ENCODE measurements at places on chromosomes 7 and 10.

DNA sequence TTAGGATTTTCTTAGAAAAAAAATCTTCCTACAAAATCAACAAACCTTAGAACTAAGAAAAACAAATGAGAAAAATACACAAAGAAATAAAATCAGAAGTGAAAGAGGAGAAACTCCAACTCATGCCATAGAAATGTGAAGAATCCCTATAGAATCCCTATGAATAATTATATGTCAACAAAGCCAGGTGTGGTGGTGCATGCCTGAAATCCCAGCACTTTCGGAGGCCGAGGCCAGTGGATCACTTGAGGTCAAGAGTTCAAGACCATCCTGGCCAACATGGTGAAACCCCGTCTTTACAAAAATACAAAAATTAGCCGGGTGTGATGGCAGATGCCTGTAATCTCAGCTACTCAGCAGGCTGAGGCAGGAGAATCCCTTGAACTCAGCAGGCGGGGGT is 27.1 kb downstream of the ACSM6 start:
- no peak for DNase-seq

GRCh38 chr7:76294344-76295024 is 8.0 kb upstream of the HSPB1 start:
- DNase-seq: peak; percentile 96

DNA sequence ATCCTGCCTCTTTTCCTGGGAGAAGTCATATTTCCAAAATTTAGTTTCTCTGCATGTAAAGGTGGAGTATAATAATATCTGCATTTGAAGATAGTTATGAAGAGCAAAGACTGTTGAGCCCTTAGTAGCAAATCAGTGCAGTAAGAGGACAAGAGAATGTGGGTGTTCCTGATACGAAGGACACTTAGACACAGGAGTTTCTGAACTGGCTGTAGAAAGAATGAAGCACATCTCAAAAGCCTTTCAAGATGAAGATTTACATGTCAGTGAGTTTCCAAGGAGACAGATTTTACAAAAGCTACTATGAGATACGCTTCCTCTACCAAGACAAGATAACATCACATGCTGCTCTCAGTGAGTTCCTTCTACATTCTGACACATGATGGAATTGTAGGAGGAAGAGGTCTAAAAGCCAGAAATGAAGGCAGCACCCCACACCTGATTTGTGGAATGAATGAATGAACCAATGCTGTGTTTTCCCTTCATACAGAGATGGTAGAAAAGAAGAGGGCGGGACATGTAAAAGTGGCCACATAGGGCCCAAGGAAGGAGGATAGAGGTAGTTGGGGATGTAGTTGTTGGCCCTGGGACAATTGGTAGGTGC is 173.6 kb upstream of the PDE1C start:
- no peak for DNase-seq

- DNase-seq: no peak
These were observed 29.2 kb downstream of the SORBS1 start for GRCh38 chr10:95531994-95532399.

GRCh38 chr10:89389254-89389653 is 3.2 kb upstream of the IFIT1 start:
- peak; percentile 82 for DNase-seq

GRCh38 chr10:103350517-103351260 is at the start of gene PCGF6:
Gene PCGF6, minus strand, starts transcription at chr10:103351140. Its CDS starts 74 bp downstream, at chr10:103351066.
- DNase-seq: peak; percentile 72

- DNase-seq: no peak
These were observed 96.7 kb downstream of the ARHGAP22 start for GRCh38 chr10:48507933-48508790.

DNA sequence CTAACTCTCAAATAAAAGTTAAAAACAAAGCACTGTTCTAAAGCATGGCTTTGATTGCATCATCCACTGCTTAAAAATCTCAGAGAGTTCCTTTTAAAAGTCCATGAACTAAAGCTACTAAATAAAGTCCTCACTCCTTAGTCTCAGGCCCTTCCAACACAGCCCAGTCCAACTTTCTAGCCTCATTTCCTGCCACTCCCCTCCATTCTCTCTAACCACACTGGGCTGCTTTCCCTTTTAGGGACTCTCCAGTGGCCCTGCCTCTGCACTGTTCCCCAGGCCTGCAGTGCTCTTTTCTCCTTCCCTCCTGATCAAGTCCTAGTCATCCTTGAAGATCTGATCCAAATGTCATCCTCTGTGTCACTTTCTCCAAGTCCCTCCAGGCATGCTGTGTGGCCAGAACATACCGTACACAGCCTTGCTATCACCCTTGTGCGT is 56.9 kb upstream of the PPP1R3C start:
- peak; percentile 8 for DNase-seq

- no peak for DNase-seq
These were observed 245.0 kb downstream of the HDAC9 start for GRCh38 chr7:18740579-18740988.

DNA sequence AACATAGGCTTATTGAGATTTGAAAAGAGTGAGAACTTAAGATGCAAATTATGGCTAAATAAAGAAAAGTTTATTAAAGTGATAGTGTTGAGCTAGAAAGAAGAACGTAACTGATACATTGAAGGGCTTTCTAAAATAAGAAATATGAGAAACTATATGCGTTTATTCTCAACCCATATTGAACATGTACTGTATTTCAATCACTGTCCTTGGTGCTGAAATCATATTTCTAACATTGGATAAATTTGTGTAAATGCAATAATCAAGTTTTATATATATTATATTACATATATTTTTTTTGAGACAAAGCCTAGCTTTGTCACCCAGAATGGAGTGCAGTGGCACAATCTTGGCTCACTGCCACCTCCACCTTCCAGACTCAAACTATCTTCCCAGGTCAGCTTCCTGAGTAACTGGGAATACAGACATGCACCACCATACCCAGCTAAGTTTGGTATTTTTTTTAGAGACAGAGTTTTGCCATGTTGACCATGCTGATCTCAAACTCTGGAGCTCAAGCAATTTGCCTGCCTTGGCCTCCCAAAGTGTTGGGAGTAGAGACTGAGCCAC is 1065.8 kb downstream of the REEP3 start:
- no peak for DNase-seq

All from globus pallidus (tissue), 1 donor.